ENCODE measurements at places on chromosomes 3 and 15. TPM values are rescaled to one million over a fixed set of nuclear protein-coding genes. Genes with fewer than 3 reads are reported as not detected.

MYH15 gene
- not detected for total RNA-seq

DNAJB8 gene
- total RNA-seq, result not detected

EPHB1 gene
- total RNA-seq, result 1.1 TPM

PODXL2 gene
- 4.2 TPM for total RNA-seq

DNA sequence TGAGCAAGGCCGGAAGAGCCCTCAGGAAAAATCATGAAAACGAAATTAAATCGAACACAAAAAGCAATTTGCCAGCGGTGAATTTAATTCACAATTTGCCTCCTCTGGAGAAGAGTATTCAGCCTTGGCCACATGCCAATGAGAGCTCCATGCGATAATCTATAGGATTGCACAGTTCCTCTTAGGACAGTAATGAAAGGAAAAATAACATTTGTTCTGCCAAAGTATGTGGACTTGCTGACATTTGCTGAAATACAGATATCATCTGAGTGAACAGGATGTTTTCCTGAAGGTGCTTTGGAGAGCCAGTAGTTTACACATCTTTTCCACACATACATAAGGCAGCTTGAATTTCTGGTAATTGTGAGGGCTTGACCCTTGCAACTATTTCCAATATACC is 188.6 kb upstream of the PDZRN3 start:
- no peak for DNase-seq
- H3K27me3 ChIP-seq, result no peaks in the 10 kb centered on the region
- no peak overlapping the region for H3K4me3 ChIP-seq
- peaks cover 21% of the 10 kb centered on the region for H3K4me1 ChIP-seq

- H3K36me3 ChIP-seq, result no peaks in the 10 kb centered on the region
- no peak overlapping the region for H3K27ac ChIP-seq
- H3K4me3 ChIP-seq, result no peak overlapping the region
- no peaks in the 10 kb centered on the region for H3K27me3 ChIP-seq
Observed at GRCh38 chr3:188890572-188891270, 281.1 kb upstream of the TPRG1 start.
